Hindlimb muscle (tissue), 1 donor: ENCODE measurements at places on chromosomes 2 and 18.

DNA sequence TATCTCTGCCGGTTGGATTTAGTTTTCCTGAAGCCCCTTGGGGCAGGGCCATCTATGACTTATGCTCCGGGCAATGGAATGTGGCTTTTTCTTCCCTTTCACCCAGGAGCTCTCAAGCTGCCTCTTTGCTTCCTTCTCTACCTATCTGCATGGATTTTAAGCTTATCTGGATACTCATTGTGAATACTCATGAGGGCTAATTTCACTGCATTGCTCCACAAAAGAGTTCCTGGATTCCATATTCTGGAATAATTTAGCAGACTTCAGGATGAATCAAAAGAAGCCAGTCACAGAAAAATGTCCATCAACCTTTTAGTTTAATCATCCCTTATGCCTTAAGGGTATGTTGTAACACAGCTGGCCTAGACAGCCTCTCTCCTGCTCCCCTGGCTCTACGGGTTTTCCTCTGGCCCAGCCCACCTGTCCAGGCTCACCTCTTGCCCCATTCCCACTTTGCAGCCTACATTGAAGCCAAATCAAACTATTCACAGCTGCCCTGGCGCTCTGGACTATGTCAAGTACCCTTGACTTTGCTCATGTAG, 122.8 kb upstream of the RMDN2 start:
- DNase-seq: no peak

DNA sequence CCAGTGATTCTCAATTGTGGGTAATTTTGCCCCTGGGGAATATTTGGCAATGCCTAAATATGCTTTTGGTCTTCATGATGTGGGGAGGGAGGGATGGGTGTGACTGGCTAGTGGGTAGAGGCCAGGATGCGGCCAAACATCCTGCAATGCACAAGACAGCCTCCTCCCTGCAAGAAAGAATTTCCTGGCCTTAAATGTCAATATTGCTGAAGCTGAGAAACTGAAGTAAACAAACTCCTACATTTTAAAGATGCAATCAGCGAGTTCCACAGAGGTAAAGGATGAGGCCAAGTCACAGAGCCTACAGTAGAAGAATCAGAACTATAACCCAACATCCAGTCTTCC, 272.9 kb upstream of the EPHA4 start:
- no peak for DNase-seq

DNA sequence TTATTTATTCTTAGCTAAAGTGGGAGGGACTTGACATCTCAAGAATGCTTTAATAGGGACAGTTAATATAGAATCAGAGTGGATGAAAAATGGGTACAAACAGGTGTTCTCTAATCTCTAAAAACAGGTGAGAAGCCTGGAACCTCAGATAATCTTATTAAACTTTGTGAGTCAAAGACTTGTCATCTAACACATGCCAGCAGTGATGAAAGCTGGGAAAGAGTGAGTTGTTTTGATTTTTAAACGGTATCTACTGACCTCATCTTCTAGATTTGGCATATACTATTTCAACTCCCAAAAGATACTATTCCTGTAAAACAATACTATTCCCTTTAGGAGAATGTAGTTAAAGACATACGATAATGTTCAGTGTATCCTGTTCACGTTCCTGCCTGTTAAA, 103.4 kb downstream of the CCDC141 start:
- DNase-seq: no peak

GRCh38 chr2:98378901-98379300, 32.6 kb downstream of the CNGA3 start:
- peak; percentile 7 for DNase-seq

DNA sequence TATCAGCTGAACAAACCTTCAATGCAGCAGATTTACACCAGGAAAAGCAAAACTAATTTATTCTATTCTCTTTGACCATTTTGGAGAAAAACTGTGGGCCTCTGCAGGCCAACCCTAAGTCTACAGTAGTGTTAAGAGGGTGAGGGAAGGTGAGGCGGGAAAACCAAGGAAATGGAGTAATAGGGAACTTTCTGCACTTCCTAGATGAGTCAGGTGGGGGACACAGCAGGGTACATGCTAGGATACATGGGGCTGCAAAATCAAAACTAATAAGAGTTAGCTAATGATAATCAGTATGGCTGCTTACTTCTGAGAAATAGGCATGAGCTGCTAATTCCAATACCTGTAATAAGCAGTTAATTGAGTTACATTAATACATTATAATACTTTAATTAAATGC, 66.0 kb upstream of the PGAP1 start:
- DNase-seq: no peak

- no peak for DNase-seq
Measured at GRCh38 chr2:96209011-96209728, 543 bp upstream of the STARD7 start.

GRCh38 chr2:197081294-197081693, 154.8 kb upstream of the PGAP1 start:
- no peak for DNase-seq

- no peak for DNase-seq
Measured at GRCh38 chr2:151975460-151976414, 123.1 kb downstream of the CACNB4 start.

GRCh38 chr18:25005541-25006403, 346.2 kb downstream of the ZNF521 start:
- DNase-seq: peak; percentile 73

GRCh38 chr2:197266477-197266876, 44.1 kb downstream of the ANKRD44 start:
- DNase-seq: no peak

GRCh38 chr2:79622508-79622907, 109.7 kb downstream of the CTNNA2 start:
- DNase-seq: no peak

GRCh38 chr18:58537272-58538038, 91.4 kb downstream of the ALPK2 start:
- DNase-seq: no peak

GRCh38 chr2:198991431-198991830, 466.3 kb downstream of the SATB2 start:
- no peak for DNase-seq

DNA sequence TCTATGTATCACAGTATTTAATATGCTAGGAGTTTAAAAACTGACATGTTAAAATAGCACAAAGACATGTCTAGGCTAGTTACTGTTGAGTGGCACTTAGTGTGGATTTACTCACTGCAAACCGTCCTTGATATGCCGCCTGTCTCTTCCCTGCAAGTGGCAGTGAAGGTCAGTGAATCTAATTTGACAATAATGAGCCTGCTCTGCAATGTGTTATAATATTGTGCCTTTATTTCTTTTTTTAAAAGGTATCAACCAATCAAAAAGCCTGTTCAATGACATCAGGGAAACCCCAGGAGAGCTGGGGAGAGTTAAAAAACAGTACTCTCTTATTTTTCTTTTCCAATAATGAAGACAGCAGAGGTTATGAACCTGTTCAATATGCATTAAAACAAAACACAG, 384.1 kb downstream of the ERBB4 start:
- DNase-seq: no peak

DNA sequence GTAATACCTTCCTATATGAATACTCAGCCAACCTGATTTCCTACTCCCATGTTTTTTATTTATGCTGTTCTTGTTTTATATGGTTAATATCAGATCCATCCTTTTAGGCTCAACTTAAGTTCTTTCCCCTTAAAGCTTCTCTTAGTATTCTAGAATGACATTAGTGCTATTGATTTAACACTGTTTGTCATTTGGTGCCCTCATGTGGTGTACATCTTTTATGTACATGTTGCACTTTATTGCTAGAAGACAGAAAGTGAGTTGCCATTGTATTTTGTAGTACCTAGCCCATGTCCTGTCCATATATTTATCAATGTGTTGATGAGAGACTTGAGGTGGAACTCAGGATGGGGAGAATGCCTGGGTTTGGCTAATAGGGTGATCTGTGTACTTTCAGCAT, 2.5 kb downstream of the HTRA2 start:
- no peak for DNase-seq

GRCh38 chr2:108195133-108195439, 44.7 kb upstream of the SULT1C3 start:
- DNase-seq: no peak

DNA sequence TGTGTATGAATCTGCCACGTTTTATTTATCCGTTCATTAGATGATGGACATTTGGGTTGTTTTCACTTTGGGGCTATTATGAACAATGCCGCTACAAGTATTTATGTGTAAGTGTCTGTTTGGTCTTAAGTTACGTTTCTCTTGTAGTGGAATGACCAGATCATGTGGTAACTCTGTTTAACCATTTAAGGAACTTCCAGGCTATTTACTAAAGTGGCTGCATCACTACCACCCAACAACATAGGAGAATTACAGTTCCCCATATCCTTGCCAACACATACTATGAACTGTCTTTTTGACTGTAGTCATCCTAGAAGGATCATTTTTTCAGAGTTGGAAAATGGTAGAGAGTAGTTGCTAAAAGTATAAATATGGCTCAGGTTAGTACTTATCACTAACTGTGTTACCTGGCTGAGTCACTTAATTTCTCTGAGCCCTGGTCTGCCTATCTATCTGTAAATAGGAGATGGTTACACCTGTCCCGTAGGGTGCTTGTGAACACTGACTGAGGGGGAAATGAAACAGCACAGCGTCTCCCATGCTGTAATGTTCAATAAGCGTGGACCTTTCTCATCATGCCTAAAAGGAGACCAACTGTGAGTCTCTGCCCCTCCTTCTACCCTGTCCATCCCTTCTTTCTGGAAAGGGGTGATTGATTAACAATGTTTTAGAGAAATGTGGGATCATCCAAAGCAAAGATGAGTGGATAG, 103.1 kb downstream of the SH3RF3 start:
- no peak for DNase-seq

- no peak for DNase-seq
Measured at GRCh38 chr18:44133483-44133882, 547.2 kb upstream of the SETBP1 start.
